PC-3 (cell line): ENCODE measurements at places on chromosomes 12 and 14. TPM values are rescaled to one million over a fixed set of nuclear protein-coding genes. Genes with fewer than 3 reads are reported as not detected.

The GARIN6 gene
- total RNA-seq = not detected in 2 replicates

The AKAP3 gene
- total RNA-seq = 1.1 and 1.9 TPM in 2 replicates

The KSR2 gene
- 0.80 and 2.8 TPM in 2 replicates for total RNA-seq

The CMA1 gene
- not detected in 2 replicates for total RNA-seq

The NR1H4 gene
- not detected in 2 replicates for total RNA-seq

The NKX2-8 gene
- total RNA-seq = not detected in 2 replicates

The KLRC3 gene
- not detected in 2 replicates for total RNA-seq

The WNT1 gene
- total RNA-seq = not detected in 2 replicates

The BCL11B gene
- total RNA-seq = 0.73 and 1.7 TPM in 2 replicates

The KLRG1 gene
- total RNA-seq = 0.15 TPM in 1 of 2 replicates, not detected in the other

The NRIP2 gene
- total RNA-seq = not detected in 2 replicates

The SLCO1B1 gene
- not detected in 2 replicates for total RNA-seq

The NANOG gene
- not detected in 2 replicates for total RNA-seq

The SLC5A8 gene
- not detected in 2 replicates for total RNA-seq

The LRRC10 gene
- not detected in 2 replicates for total RNA-seq

The TMEM52B gene
- not detected in 2 replicates for total RNA-seq

The CISTR gene
- not detected in 2 replicates for total RNA-seq

The MYF6 gene
- not detected in 2 replicates for total RNA-seq
